Stimulated activated CD4-positive, alpha-beta T cell treated with anti-CD3 and anti-CD28 coated beads, Interleukin-15, amount 100 ng/mL, for 48 hours (primary cell): ENCODE measurements at places on chromosomes 2 and 18.

- DNase-seq, result no peak
These were observed 98.9 kb upstream of the SEC11C start for GRCh38 chr18:59040770-59041148.

DNA sequence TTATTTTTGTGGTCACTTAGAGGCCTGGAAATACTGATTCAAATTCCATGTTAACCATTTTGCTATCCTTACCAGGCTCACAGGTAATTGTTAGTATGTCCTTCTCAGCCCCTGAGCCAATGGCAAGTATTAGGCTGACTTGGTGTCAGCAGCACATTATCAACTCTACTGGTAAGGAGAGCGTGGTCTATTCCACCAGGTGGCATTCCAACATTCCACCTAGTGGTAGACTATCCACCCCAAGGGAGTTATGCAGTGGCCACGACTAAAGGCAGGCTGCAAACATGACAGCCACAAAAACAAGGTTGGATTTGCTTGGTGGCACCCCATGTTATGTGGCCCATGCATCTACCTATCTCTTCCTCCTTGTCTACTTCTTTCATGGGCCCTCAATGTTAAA, 31.8 kb upstream of the GCC2 start:
- DNase-seq, result no peak

GRCh38 chr2:189548666-189549448, 31.7 kb downstream of the SLC40A1 start:
- no peak for DNase-seq

GRCh38 chr2:101230541-101231001, 22.1 kb upstream of the CNOT11 start:
- DNase-seq, result no peak

GRCh38 chr2:172836347-172836821, 100.7 kb downstream of the RAPGEF4 start:
- DNase-seq, result no peak

DNA sequence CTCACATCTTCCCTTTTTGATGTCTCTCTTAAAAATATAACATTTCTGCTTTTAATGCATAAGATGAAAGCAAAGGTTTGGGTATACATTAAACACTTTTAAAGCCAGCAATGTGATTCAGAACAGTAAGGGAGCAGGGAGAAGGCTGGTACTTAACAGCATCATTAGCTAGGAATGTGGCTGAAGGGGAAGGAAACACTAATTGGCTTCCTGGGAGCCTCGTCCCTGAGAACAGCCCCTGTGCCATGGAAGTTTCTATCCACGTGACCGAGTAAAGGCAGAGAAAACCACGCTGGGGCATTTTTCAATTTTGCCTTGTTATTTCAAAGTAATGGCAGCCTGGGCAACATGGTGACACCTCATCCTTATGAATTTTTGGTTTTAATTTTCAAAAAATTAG, 109.2 kb upstream of the GPC1 start:
- DNase-seq, result no peak

DNA sequence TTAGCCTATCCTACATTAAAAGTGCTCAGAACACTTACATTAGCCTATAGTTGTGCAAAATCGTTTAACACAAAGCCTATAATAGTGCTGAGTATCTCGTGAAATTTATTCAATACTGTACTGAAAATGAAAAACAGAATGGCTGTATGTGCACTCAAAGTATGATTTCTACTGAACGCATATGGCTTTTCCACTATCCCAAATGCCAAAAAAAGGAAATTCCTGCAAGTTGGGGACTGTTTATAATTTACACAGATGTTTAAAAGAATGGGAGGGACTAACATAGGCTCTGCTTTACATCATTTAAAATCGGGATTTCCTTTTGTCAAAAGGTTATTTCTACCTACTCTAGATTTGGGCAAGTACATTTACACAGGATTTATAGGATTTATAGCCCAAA, 101.4 kb upstream of the PELI1 start:
- DNase-seq, result no peak

DNA sequence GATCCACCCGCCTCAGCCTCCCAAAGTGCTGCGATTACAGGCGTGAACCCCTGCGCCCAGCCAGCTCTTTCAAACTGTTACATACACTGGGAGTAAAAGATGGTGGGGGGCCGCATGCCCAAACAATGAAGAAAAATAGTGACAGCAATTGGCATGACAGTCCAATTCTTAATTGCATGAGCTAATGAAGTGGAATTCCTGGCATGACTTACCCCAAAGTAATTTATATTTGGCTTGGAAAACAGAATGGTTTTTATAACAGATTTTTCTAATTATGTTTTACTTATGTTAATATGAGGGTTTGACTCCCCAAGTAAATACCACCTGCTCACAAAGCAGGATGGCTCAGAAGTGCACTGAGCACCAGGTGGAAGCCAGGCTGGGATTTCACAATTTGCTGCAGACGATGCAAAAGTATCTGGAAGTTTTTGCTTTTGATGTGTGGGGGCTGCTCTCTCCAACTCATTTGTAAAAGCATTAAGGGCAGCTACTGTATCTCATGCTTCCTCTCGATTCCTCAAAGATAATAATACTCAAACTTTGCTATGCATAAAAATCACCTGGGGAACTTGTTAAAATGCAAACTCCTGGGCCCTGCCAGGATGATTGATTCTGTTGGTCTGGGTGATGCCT, 24.0 kb upstream of the ATG16L1 start:
- DNase-seq, result no peak

DNA sequence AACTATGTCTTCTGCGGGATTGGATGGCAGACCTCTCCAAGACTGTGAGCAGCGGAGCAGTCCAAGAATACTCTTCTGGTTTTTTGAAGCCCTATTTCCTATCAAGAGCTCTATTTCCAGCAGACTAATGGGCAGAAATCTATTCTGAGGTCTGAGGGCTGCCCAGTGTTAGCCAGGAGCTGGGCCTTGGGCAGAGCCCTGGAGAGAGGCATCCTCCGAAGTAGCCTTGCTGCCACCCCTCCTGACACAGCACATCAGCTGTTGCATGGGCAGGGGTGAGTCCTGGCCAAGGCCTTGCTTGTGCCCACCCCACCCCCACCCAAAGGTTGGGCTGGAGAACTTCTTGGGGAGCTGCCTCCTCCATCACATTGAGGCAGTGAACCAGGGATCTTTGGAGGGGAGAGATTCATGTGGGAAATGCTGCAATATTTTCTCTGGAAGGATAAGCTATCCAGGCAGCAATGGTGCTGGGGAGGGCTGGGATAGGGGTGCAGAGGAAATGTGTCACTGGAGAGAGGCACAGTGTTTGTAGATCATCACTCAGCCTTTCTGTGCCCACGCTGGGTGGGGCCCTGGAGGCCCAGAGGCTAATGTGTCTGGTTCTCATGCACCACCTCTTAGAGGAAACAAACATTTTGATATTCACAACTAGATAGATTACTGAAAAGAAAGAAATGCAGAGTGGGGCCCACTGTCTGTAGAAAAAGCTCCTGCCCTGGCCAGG, 104.7 kb downstream of the VSNL1 start:
- DNase-seq, result no peak

- no peak for DNase-seq
These were observed 67.2 kb downstream of the GREB1L start for GRCh38 chr18:21309248-21309647.

GRCh38 chr2:234492717-234493485, 4.0 kb downstream of the ARL4C start:
- no peak for DNase-seq

DNA sequence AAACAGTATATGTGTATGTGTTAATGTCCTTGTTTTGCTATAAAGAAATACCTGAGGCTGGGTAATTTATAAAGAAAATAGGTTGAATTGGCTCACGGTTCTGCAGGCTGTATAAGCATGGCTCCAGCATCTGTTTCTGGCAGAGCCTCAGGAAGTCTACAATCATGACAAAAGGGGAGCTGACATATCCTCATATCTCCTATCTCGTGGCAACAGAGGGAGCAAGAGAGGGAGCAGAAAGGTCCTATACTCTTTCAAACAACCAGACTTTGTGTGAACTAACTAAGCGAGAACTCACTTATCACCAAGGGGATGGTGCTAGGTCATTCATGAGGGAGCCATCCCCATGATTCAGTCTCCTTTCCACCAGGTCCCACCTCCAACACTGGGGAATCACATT, 13.0 kb downstream of the CALCRL start:
- DNase-seq, result no peak

DNA sequence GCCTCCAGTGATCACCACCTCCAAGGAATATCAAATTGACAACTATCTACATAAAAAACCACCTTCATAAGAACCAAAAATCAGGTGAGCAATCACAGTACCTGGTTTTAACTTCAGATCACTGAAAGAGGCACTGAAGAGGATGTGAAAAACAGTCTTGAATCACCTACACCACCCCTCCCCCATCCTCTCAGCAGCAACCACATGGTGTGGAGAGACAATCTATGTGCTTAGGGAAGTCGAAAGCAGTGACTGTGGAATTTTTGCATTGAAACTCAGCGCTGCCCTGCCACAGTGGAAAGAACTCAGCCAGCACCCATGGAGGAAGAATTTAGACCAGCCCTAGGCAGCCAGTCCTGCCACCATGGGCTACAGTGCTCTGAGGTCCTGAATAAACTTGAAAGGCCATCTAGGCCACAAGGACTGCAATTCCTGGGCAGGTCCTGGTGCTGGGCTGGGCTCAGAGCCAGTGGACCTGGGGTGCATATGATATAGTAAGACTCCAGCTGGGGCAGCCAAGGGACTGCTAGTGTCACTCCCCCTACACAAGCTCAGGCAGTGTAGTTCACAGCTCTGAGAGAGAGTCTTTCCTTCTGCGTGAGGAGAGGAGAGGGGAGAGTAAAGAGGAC, 75.6 kb downstream of the ATL2 start:
- peak; percentile 21 for DNase-seq

DNA sequence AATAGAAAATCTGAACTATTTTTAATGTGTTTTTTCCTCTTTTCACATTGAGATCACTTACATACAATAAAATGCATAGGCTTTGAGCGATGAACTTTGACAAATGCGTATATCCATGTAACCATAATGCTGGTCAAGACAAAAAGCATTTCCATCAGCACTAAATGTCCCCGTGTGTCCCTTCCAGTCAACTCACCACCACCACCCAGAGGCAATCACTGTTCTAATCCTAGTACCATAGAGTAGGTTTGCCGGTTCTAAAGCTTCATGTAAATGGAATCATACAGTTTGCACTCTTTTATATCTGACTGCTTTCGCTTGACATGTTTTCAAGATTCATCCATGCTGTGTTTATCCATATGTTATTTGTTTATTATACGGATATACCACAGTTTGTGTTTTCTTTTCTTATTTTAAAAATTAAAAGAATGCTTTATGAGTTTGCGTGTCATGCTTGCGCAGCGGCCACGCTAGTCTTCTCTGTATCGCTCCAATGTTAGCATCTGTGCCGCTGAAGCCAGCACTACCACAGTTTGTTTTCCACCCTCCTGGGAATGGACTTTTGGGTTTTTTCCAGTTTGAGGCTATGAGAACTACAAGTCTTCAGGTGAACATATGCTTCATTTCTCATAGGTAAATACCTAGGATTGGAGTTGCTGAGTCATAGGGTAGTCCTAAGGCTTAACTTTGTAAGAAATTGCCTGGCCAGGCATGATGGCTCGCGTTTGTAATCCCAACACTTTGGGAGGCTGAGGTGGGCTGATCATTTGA, 197.5 kb upstream of the CHAC2 start:
- DNase-seq, result no peak

GRCh38 chr2:176067589-176068418, 16.0 kb downstream of the EVX2 start:
- no peak for DNase-seq

- no peak for DNase-seq
These were observed 50.9 kb downstream of the ADI1 start for GRCh38 chr2:3468296-3468988.

GRCh38 chr2:130840506-130840905, 3.8 kb downstream of the ARHGEF4 start:
- DNase-seq, result no peak

- no peak for DNase-seq
These were observed 132.1 kb upstream of the ARL4C start for GRCh38 chr2:234628953-234629352.

DNA sequence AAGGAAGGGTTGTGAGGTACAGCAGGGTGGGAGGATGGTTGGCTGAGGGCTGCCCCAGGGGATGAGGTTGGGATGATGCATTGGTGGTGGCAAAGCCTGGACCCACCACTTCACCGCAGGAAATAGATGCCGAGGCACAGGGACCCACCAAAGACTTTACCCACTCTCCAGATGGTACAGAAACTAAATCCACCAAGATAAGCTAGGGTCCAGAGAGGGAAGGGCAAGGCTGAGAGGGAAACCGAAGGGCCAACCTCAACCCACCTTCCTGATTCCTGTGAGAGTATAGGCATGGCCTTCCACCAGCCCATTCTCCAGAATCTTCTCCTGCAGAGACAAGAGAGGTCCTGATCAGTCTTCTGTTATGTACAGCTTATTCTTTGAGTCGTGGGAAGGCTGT, 18.1 kb downstream of the CAPN14 start:
- DNase-seq, result no peak

- DNase-seq, result no peak
These were observed 729.8 kb upstream of the SOX11 start for GRCh38 chr2:4962419-4962818.

- no peak for DNase-seq
These were observed 137.5 kb downstream of the MAP3K20 start for GRCh38 chr2:173213181-173213580.

- DNase-seq, result no peak
These were observed 349.8 kb downstream of the TNS1 start for GRCh38 chr2:217652761-217653639.
